ENCODE measurements at places on chromosomes 3 and 15.

DNA sequence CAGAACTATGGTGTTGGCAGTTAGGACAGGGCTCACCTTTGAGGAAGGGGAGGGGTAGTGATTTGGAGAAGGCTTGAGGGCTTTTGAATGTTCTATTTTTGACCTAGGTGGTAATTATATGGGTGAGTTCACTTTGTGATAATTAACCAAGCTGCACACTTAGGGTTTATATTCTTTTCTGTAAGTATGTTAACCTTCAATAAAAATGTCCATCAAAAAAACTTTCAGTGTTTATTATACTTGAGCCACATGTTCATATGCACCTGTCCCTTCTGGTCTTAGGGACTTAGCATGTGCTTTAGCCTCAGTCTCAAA lies 28.4 kb downstream of the PDE8A start:
- no peak for DNase-seq

- DNase-seq = no peak
These were observed 36.5 kb downstream of the CDV3 start for GRCh38 chr3:133610031-133610430.

DNA sequence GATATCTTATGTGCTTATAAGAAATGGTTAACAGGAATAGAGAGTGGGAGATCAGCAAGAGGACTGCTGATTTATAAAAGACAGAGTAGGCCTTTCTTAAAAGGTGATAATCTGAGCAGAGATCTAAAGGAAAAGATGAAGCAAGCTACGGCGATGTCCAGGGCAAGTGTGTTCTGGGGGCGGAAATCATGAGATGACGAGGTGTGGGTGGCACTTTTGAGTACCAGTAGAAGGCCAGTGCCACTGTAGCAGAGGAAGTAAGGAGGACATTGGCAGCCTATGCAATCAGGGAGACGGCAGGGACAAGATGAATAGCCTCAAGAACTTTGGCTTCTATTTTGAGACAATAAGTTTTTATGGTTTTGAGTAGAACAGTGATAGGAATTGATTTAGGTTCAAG lies 492.4 kb downstream of the FHIT start:
- DNase-seq = no peak

DNA sequence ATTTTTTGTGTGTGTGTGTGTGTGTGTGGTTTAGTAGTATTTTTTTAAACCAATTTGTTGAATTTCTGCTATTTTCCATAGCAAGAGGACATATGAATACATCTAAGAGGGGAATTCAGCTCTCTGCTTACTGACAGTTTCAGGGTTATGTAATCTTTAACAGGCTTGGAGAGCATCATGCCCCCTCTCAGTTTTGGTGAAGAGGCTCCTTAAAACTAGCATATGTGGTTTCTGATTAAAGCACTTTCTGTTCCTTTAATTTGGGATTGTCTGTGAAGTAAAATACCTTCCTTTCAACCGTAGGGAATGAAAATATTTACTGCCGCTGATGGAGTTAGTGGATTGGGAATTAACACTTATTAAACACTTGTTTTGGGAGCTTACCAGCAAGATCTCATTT lies 19.4 kb upstream of the NFKBIZ start:
- no peak for DNase-seq

GRCh38 chr3:10357592-10358308 lies 36.8 kb upstream of the SEC13 start:
- DNase-seq = no peak

- DNase-seq = no peak
These were observed 60.1 kb downstream of the PXYLP1 start for GRCh38 chr3:141291559-141292355.

DNA sequence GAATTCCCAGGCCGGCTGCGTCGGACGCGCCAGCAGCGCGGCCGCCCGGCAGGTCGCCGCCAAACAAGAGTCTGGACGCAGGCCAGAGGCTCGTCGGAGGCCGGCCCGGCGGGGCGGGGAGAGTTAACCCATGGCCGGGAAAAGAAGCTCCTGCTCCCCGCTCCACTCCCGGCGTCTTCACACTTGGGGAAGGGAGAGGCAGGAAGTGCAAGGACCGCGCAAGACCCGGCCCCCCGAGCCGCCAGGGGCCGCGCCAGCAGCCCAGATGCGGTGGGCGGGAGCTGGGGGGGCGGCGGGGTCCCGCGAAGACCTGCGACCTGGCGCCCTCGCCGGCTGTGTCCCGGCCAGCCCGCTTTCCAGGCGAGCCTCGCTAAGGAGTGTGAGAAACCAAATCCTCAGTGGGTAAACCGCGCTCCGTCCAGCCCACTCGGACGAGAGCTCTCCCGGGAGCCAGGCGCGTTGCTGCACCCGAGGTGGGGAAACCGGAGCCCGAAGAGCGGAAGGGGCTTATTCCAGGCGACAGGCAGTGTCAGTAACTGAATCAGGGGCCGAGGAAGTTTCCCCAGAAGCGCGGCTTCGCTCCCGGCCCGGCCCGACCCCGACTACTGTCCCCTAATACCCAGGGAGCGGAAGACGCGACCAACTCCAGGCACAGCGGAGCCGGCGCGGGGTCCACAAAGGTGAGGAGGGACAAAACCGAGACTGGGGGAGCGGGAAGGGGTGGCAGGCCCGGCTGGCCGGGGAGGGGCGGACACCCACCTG lies 721 bp downstream of the ADAMTS7 start:
- peak; percentile 49 for DNase-seq

DNA sequence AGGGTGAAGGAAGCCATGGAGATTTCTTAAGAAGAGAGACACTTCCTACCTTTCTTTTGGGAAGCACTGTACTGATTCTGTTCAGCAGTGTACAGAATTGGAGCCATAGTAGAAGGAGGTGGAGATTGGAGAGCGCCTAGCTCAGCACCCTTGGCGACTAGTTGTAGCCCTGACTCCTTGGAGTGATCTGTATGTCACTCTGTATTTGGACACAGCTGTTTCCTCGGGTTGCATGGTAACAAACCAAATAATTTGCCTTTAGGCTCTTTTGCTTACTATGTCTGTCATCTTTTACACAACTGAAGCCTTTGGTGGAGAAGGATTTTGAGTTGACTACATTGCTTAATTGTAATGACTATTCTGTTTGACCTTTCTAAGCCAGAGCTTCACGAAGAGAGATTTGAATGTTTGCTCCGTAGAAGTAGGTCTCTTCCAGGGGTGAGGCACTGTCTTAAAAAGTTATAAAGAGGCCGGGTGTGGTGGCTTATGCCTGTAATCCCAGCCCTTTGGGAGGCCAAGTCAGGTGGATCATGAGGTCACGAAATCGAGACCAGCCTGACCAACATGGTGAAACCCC lies 77.1 kb downstream of the AKAP13 start:
- DNase-seq = no peak

- DNase-seq = peak; percentile 7
These were observed 79.5 kb downstream of the CD200R1L start for GRCh38 chr3:112767177-112767576.

- DNase-seq = no peak
These were observed 5.5 kb downstream of the ABTB1 start for GRCh38 chr3:127678315-127678599.

DNA sequence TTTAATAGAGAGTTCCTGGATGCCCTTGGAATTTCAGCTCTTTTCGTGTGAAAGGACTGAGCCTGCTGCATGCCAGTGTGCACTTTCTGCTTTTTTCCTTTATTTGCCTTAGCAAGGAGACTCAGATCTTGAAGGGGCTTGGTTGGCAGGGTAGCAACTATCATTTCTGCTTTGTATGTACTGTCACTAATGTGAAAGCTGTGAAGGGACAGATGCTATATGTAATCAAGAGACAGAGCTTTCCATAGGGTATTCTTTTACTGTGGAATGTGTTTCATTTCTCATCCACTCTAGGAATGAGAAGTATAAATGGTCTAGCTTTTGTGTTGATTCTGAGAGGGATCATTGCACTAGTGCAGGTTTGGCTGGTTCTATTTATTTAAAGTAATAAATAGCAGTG lies 332.5 kb upstream of the MANF start:
- no peak for DNase-seq

DNA sequence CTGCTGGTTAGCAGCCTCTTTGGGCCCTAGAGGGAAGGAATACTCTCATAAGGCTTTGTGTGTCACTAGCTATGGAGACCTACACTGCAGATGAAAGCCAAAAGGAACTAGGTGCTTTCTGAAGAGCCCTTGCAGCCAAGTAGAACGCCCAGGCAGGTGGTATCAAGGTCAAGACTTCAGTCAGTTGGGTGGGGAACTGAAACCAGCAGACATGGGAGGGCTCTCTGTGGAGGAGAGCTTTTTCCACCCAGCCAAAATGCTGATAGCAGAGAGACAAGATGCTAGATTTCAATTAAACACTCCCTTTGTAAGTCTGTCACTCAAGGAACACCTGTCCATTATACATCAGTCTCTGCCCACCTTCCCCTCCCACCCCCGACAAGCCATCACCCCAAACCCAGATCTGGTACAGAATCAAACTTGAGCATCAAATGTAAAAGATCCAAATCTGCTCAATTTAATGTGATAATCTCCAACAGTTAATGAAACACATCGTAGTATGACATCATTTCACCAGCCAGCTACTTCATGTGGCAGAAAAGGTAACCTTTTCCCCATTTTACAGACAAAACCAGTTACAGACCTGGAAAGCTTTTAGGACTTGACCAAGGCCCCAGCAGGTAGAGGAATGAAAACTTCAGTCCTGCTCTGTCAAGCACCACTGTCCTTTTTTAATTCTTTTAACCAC lies 14.6 kb downstream of the MRPS25 start:
- DNase-seq = peak; percentile 49

DNA sequence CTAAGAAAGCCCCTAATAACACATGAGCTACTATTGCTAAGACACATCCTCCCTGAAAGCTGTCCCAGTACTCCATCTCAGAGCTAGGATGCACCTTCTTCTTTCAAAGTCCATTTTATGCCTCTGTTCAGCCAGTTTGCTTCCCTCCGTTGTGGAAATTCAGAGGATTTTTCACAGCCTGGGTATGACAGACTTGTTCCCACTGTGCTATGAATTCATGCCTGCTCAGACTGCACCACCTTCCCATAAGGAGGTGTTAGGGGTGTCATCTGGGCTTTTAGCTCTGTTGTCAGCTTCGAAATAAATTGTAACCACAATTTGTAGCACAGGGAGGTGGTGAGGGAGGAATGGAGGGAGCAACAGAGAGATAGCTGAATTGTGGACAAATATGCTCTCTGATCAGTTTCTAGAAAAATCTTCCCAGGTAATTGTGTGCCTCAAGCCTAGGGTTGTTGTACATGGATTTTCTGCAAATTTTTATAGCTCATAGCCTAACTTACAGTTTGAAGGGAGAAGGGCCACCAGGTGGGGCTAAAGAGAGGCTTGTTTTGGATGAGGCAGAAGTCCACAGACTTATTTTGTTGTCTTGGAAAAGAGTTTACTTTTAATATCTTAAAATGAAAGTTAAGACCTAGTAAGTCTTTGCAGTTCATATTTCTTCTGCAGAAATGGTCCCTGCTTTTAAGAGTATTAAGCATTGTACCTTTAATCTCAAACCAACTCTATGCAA lies 462.0 kb downstream of the PDCD6IP start:
- DNase-seq = peak; percentile 22

DNA sequence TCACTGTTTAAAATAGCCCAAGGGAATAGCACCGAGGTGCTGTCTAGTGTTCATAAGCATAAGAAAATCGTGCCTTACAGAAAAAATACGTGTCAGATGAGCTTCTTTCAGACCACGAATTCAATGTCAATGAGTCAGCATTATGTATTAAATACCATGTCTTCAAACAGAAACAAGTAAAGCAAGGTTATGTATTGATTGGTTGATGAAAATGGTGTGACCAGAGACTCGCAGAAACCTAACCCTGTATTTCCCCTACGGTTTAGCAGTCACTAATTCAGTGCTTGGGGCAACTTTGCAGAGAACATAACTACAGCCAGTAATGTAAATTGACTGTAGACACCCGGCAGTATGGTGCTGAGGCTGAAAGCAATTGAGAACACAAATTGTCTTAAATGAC lies 307.7 kb downstream of the IL5RA start:
- no peak for DNase-seq

- no peak for DNase-seq
These were observed 69.8 kb upstream of the BFSP2 start for GRCh38 chr3:133330065-133330464.

- no peak for DNase-seq
These were observed 127.9 kb upstream of the STT3B start for GRCh38 chr3:31404871-31405270.

GRCh38 chr3:161413127-161413854 lies 42.0 kb upstream of the SPTSSB start:
- DNase-seq = no peak

- DNase-seq = no peak
These were observed 118.9 kb downstream of the RBPMS2 start for GRCh38 chr15:64656508-64656907.

Data from GM12891 (cell line).